Mesendoderm (in vitro differentiated cells): ENCODE measurements at places on chromosomes 7 and 10.

DNA sequence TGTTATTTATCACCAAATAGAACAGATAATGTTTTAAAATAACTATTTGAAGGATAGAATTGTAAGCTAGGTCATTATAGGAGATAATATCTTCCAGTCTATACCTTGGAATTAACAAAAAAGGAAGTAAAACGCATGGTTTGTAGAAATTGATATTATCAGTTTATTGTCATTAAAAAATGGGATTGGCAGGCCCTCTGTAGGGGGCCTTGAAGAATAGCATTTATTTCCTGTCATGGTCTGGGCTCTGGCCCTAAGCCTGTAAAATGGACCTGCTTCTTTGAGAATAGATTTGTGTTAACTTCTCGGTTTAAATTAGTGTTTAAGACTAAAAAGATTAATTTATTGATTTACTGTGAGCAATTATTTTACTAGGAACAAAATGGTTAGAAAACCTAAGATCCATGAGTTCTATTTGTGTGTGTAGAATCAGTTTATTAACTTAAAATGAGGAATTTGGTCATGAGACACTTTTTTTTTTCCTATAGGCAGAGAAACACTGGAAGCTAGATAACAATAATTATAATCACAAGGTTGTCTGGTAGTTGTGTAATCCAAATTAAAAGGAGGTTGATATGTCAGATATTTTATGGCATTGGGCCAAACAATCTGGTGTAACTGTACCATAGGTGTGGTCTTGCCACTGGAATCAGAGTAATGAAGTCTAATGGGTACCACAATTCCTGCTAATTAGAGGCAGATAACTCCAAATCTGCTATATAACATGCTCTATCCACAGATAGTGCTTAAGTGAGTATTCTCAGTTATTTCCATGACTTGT lies 197.4 kb upstream of the FOXP2 start:
- peak; percentile 25 for DNase-seq

GRCh38 chr7:95899919-95900513 lies 127.7 kb downstream of the DYNC1I1 start:
- DNase-seq = peak; percentile 55

DNA sequence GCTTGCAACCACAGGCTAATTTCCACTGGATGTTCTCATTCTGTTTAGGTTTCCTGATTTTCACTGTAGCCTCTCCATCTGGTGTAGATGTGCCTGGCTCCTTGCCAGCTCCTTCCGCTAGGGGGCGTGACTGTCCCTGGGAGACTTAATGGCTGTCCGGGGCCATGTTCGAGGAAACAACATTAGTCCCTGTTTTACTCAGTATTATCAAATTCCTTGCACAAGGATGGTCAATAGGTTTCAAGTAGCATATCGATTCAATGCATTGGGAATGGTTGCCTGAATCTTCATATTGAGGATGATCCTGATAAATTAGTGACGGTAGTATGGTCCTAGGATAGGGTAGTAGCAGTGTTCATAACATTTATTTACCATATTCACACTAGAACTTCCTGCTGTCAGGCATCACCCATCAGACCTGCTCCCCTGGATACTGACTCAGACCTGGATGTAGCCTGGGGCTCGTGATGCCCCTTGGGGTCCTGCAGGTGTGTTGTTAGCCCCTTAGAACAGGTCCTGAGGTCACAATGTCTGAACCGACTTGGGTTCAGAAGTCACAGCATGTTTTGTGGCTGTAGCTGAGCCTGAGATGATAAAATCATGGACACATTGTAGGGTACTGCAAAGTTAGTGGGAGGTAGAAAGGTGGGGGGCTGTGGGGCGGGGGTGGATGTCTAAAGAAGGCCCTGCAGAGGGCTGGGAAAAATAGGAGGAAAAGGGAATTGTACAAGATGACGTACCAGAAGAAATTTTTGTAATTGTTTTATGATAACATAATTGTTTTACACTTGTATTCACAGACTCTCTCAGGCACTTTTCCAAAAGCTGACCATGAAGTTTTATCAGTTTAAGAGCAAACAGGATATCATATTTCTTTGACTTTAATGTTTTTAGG lies 8.9 kb upstream of the EXOC6 start:
- DNase-seq = peak; percentile 75

- no peak for DNase-seq
Observed at GRCh38 chr10:22656036-22656435, 58.3 kb downstream of the PIP4K2A start.

DNA sequence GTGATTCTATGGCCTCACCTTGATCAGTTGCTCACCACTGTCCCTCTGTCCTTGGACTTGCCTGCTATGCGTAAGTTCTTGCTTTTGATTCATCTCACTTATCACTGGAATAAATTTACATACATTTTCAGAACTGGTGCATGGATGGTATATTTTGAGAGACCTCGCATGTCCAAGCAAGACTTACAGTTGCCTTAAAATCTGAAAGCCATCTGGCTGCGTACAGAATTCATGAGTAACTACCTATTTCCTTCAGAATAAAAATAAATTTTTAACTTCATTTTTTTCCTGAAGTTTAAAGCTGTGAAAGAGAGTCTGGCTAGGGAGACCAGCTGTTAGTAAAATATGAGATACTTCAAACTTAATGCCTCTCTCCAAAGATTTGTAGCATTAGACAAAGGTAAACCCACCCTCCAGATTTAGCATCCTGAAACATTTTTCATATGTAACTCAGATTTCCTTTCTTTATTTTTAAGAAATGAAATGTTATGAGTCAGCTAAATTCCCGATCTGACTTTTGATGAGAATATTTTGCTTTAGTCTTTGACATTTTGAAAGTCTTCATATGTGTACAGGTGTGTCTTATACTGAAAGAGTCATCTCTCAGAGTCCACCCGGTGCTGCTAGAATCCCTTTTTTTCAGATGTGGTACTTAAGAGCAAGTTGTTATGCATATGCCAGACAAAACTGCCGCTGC lies 136.4 kb upstream of the CELF2 start:
- no peak for DNase-seq

DNA sequence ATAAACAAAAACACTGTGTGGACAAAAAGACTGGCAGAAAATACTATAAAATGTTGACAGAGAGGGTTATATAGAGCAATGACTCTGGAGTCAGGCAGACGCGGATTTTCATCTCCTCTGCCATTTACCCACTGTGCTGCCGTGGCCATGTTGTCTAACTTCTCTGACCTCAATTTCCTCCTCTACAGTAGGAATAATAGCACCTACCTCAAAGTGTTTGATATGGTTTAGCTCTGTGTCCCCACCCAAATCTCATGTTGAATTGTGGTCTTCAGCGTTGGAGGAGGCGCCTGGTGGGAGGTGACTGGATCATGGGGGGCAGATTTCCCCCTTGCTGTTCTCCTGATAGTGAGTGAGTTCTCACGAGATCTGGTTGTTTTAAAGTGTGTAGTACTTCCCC lies 78.2 kb upstream of the CALN1 start:
- no peak for DNase-seq

DNA sequence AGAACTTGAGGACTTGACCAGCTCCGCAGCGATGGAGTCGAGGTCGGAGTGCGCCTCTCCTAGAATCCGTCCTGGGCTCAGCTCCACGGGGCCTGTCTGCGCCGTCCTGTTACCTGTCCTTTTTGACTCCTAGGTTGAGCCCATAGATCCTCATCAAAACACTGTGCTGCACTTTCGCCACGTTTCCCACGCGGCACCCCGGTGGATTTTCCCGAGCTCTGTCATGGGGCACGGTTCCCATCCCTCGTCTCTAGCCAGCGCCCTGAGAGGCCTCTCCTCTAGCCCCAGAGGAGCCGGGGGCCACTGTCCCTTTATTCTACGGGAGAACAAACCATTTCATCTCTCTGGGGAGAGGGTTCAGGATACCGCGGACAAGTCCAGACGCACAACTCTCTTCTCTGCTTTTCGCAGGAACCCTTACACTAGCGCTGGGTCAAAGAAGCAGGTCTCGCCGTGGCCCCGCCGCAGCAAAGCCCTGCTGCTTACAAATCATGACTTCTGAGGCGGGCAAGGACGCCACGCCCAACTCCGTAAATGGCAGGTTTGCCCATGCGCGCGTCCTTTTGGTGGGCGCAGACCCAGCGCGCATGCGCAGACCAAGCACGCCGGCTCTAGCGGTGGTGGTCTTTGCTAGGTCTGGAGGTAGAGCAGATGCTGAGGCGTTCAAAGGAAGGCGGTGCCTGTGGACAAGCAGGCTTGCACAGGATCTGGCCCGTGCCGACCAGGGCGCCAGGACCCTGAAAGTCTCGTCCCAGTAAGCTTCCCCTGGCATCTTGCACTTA lies 10.3 kb upstream of the ANKRD7 start:
- no peak for DNase-seq

DNA sequence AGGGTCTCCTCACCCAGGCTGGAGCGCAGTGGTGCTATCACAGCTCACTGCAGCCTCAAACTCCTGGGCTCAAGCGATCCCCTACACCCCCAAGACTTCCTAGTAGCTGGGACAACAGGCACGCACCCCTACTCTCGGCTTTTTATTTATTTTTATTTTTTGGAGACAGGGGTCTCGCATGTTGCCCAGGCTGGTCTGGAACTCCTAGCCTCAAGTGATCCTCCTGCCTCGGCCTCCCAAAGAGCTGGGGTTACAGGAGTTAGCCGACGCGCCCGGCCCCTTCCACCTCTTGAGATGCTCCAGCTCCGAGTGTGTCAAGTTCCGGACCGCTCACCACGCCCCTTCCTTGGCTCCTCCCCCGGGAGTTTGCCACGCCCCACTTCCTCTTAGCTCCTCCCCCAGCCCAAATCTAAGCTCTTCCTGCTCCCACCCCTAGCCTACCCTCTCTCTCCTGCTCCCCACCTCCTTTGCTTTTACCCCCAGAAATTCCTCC lies 6.3 kb downstream of the NAT16 start:
- peak; percentile 85 for DNase-seq

- DNase-seq = no peak
Observed at GRCh38 chr7:84722086-84722485, 464.8 kb downstream of the SEMA3D start.

- peak; percentile 81 for DNase-seq
Observed at GRCh38 chr7:30276203-30276900, 8.0 kb upstream of the ZNRF2 start.

DNA sequence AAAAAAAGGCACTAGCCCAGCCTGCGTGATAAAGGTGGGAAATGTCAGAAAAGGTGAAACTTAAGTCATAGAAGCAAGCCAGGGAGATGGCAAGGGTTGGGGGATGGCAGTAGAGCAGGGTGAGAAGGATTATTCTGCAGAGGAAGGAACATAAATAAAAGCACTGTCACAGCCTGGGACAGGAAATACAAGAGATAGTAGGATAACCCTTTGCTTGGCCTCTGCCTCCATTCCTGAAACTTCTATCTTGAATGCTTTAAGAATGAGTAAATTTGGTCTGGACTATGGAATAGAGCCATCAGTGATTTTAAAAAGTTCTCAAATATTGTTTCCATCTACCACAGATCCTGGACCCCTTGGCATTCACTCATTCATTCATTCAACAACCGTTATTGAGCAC lies 50.0 kb downstream of the ABCC2 start:
- no peak for DNase-seq

DNA sequence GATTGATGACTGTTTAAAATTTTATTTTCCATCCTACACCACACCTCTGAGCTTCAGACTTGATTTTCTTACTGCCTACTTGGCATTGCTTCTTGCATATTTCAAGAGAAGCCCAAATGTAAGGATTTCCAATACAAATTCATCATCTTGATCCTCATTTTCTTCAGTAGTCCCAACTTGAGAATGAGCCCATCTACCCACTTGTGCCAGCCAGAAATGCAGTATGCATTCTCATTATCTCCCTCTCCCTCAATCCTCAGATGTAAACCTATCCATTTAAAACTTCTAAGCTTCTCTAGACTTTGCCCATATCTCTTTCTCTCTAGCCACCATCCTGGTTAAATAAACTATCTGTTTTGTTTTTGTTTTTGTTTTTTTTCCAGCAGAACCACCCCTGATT lies 22.4 kb upstream of the EGFR start:
- no peak for DNase-seq

- DNase-seq = no peak
Observed at GRCh38 chr10:89171996-89172395, 35.1 kb downstream of the CH25H start.

DNA sequence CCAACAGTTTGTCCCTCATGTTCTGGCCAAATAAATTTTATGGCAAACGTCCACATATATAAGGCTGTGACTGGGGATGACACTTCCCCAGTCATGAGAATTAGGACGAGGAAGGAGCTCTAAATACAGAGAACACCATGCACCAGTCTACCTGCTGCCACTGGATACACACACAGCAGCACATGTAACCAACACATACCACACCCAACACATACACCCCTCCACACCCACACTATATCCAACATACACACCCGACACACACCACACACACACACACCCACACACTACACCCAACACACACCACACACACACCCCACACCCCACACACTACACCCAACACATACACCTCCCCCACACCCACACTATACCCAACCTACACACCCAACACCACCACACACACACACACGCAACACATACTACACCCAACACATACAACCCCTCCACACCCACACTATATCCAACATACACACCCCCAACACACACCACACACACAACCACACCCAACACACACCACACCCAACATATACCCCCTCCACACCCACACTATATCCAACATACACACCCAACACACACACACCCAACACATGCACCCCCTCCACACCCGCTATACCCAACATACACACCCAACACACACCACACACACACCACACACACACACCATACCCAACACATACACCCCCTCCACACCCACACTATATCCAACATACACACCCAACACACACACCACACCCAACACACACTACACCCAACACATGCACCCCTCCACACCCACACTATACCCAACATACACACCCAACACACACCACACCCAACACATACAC lies 74.1 kb downstream of the HIPK2 start:
- DNase-seq = no peak

- peak; percentile 1 for DNase-seq
Observed at GRCh38 chr7:8536431-8536830, 103.0 kb downstream of the NXPH1 start.
